ENCODE measurements at places on chromosomes 7 and 10. TPM values are rescaled to one million over a fixed set of nuclear protein-coding genes. Genes with fewer than 3 reads are reported as not detected.

The SUN3 gene
- total RNA-seq: not detected

The COX19 gene
- total RNA-seq: 11.6 TPM

The CRTAC1 gene
- total RNA-seq: 2.2 TPM

The CPEB3 gene
- 11.2 TPM for total RNA-seq

The NEUROD6 gene
- not detected for total RNA-seq

The DNAJB9 gene
- total RNA-seq: 33.5 TPM

The CALHM3 gene
- not detected for total RNA-seq

The BRAF gene
- 35.8 TPM for total RNA-seq

The STAG3 gene
- total RNA-seq: not detected

The RADIL gene
- 4.9 TPM for total RNA-seq

The COL17A1 gene
- total RNA-seq: 1,207 TPM

The RSPH10B gene
- 7.3 TPM for total RNA-seq

The CALCR gene
- not detected for total RNA-seq

The PLAU gene
- total RNA-seq: 8.6 TPM

The SLC39A12 gene
- not detected for total RNA-seq

The SEC61A2 gene
- 8.6 TPM for total RNA-seq

The WEE2 gene
- not detected for total RNA-seq

The FLNC gene
- total RNA-seq: 3.8 TPM

The IL15RA gene
- 26.5 TPM for total RNA-seq

The CCL24 gene
- total RNA-seq: not detected

The INA gene
- not detected for total RNA-seq

The CALML3 gene
- total RNA-seq: 296 TPM

The FAM25C gene
- total RNA-seq: 201 TPM

The RASSF4 gene
- total RNA-seq: 17.7 TPM

The PTN gene
- total RNA-seq: 6.9 TPM

The SPAM1 gene
- not detected for total RNA-seq

The MYL10 gene
- not detected for total RNA-seq

The ABCA13 gene
- 0.64 TPM for total RNA-seq

The LBX1 gene
- total RNA-seq: not detected
